ENCODE measurements at places on chromosomes 2 and 18. TPM values are rescaled to one million over a fixed set of nuclear protein-coding genes. Genes with fewer than 3 reads are reported as not detected.

DNA sequence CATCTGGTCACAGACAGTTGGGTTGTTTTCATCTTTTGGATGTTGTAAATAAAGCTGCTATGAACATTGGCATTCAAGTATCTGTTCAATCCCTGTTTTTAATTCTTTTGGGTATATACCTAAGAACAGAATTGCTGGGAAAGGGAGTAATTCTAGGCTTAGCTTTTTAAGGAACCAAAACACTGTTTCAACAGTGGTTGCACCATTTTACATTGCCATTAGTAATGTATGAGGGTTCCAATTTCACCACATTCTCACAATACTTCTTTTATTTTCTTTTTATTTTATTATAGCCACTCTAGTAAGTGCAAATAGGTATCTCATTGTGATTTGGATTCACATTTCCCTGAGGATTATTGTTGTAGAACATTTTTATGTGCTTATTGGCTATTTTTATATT, 108.9 kb upstream of the GLS start:
- no peak overlapping the region for H3K27ac ChIP-seq
- H3K27me3 ChIP-seq, result peaks cover 2% of the 10 kb centered on the region
- no peak for DNase-seq
- H3K4me1 ChIP-seq, result no peaks in the 10 kb centered on the region

- no peak for DNase-seq
- H3K36me3 ChIP-seq, result no peaks in the 10 kb centered on the region
- no peak overlapping the region for H3K4me3 ChIP-seq
- peaks cover 34% of the 10 kb centered on the region for H3K27me3 ChIP-seq
- H3K27ac ChIP-seq, result no peak overlapping the region
Observed at GRCh38 chr18:31500051-31500688, 2.2 kb downstream of the DSG2 start.

GRCh38 chr18:26941584-26941983, 76.1 kb upstream of the AQP4 start:
- H3K27me3 ChIP-seq, result no peaks in the 10 kb centered on the region
- no peak overlapping the region for H3K27ac ChIP-seq
- no peak overlapping the region for H3K4me3 ChIP-seq
- H3K36me3 ChIP-seq, result no peaks in the 10 kb centered on the region
- DNase-seq, result no peak

DNA sequence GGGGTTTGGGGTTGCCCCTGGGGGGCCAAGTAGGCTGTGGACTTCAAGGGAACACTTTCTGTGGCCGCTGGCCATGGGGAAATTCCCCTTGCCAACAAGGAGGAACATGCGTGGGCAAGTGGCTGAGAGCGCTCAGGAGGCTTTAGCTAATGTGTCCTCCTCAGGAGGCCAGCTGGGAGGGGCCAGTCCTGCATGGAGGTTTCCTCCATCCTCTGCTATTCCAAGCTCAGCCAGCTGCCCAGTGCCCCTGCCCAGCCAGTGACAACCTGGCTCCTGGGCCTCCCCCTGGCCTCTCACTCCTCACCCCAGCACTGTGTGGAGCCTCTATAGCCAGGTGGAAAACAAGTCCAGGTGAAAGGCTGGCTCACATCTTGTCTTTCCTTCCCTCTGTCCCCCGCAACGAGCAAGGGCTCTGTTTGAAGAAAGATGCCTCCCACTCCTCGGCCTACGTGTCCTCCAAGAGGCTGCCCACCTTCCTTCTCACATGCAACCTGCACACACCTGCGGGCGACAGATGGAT, 64.4 kb upstream of the DAPL1 start:
- H3K27me3 ChIP-seq, result peaks cover 7% of the 10 kb centered on the region
- no peak overlapping the region for H3K4me3 ChIP-seq
- no peaks in the 10 kb centered on the region for H3K4me1 ChIP-seq
- H3K27ac ChIP-seq, result no peak overlapping the region
- no peaks in the 10 kb centered on the region for H3K36me3 ChIP-seq
- no peak for DNase-seq

The KRTCAP3 gene
- total RNA-seq, result 12.2 TPM

The RESP18 gene
- not detected for total RNA-seq

The OLA1 gene
- total RNA-seq, result 56.2 TPM
